ENCODE measurements at places on chromosomes 16 and 17.

GRCh38 chr16:82582975-82583374 lies 43.8 kb upstream of the CDH13 start:
- no peak for DNase-seq

- DNase-seq: peak; percentile 86
These were observed 49.9 kb downstream of the NLRC5 start for GRCh38 chr16:57039148-57039812.

GRCh38 chr16:77057161-77057774 lies 133.7 kb upstream of the MON1B start:
- DNase-seq: no peak

DNA sequence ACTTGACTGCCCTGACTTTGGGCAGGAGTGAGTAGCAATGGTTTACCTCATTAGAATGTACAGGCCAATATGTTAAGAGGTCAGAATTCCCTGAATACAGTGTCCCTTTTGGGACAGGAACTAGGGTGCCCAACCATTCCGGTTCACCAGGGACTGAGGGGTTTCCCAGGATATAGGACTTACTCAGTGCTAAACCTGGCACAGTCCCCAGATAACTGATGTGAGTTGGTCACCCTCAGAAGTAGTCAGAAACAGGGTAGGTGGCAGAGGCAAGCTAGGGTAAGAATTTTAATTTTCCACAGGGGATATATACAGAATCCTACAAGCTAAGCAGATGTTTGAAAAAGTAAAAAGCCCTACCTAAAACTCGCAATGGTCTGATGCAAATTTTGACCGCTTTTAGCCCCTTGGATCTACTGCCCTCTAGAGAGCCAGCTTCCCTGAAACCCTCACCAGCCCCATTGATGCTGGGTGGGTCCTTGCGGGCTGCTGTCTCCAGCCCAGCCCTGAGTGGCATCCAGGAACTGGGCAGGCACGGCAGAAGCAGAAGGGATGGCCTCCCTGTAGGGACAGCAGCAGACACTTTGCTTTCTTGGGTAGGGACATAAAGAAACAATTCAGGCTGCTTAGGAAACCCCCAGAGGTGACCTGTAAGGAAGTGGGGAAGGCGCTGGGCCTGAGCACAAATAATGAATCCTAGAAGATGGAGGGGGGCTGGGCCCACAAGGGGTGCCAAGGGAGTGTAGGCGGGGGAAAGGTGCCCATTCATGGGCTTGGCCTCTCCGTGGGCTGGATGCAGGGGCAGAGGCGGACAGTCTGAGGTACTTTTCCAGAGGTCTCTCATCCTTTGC lies 434.8 kb downstream of the SLC39A11 start:
- no peak for DNase-seq

- DNase-seq: no peak
These were observed 22.6 kb upstream of the AXIN2 start for GRCh38 chr17:65583921-65584603.

DNA sequence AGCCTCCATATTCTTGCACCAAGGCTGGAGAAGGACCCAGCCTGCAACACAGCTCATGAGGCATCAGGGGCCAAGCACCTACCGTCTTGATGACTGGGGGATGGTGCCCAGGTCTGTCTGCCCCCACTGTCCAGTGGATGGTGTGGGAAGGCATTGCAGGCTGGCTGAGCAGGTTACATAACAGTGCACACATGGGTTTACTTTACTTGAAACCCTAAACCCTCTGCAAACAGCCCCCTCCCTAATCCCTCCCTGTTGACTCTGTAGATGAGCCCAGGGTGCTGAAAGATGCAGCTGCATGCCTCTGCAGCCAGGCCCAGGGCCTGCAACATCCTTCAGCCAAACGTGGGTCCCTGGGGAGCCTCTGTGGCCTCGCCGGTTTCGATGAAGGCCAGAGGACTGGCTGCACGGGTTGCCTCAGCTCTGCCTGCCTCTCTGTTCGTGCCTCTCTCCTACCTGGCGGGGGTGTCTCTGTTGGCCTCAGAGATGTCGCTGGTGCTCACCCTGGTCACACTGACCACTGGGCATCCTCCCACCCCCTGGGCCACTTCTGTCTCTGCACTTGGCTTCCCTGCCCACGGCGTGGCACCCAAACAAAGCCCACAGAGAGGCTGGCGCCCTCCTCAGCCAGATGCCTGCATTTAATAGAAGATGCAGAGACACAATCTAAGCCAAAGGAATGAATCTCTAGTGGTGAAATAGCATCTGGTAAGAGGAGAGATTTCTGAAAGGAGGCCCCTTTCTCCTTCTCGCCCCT lies 95.1 kb downstream of the METRNL start:
- DNase-seq: no peak

DNA sequence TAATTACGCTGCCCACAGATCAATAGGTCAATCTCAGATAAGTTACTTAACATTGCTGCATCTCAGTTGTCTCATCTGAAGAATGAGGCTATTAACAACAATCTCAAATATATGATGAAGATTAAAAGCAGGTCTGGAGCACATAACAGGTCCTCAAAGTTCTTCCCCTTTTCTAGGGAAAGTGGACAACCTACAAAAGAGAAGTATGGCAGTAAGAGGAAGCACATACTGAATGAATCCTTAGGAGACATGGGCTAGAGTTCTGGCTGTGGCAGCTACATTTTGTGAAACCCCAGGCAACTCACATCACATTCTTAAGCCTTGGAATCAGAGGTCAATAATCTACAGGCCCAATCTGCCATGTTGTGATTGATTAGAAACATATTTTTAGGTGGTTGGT lies 180.6 kb downstream of the PCTP start:
- DNase-seq: peak; percentile 15

DNA sequence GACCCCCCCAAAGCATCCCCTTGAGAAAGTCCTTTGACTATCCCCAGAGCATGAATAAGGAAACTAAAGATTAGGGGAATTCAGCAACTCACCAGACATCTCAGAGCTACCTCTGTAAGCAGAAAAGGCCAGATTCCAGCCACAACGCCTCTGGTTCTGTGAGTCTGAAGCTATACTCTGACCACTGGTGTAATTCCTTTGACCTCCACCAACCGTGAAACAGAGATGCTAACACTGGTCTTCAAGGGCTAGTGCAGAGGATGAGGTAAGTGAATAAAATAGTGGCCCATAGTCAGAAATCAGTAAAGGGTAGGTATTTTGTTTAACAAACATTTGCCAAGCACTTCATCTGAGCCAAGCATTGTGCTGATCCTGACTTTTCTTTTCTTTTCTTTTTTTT lies 353.4 kb downstream of the NPIPA8 start:
- DNase-seq: no peak

DNA sequence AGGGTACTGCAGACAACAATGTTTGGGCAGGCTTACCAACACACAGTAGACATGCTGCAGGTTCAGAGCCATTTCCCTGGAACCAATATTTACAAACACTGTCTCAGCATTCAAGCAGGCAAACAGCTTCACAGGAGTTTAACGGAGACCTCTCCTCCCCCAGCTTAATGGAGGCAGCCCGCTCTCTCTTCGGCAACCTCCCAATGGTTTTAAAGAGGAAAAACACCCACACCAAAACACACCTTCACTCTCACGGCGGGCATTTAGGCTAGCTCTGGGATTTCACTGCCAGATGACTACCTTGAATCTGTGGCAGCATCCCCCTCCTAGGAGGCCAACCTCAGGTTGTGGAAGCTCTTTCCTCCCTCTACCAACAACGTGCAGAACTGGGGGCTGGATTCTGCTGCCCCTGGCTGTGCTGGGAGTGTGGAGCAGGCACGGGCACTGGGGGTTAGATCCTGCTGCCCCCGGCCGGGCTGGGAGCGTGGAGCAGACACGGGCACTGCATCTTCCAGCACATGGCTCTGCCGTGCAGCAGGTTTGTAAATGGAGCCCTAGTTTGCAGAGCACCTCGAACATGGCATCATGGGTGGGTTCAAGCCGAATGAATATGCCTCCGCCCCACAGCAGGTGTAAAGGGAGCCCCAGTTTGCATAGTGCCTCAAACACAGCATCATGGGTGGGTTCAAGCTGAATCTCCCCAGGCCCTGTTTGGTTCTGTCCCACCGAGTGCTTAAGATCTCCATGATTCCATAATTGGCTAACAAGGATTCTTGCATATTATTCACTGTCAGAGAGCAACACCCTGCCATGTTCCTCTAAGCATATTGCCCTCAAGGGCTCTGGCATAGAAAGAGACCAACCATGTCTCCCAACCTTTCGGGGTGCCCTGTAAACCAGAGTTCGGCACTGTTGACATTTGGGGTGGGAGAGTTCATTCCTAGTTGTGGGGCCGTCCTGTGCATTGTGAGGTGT lies 86.4 kb downstream of the RBFOX3 start:
- no peak for DNase-seq

DNA sequence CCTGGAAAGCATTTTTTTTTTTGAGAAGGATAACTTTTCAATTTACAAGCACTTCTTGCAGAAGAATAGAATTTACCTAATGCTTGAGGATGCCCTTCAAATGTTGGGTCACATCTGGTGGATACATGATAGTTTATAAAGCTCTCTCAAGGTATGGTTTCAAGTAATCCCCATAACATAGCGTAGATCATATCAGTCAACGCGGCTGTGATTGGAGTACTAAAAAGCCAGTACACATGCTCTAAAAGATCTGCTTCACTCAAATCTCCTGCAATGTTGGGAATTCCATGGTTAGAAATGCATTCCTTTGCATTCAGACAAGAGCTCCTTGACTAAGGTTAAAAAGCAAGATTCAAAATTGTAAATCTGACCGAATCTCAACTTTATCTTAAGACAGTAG lies 3.9 kb upstream of the KCNJ16 start:
- DNase-seq: no peak

DNA sequence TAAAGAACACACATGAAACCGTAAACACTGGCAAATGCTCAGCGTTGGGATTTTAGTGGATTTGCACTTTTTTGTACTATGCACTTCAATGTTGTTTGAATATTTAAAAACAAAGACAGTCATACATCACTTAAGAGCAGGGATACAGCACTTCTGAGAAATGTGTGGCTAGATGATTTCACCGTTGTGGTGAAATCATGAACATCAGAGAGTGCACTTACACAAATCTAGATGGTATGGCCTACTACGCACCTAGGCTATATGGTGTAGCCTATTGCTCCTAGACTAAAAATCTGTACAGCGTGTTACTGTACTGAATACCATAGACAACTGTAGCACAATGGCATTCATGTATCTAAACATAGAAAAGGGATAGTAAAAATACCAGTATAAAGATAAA lies 37.6 kb upstream of the CNEP1R1 start:
- no peak for DNase-seq

DNA sequence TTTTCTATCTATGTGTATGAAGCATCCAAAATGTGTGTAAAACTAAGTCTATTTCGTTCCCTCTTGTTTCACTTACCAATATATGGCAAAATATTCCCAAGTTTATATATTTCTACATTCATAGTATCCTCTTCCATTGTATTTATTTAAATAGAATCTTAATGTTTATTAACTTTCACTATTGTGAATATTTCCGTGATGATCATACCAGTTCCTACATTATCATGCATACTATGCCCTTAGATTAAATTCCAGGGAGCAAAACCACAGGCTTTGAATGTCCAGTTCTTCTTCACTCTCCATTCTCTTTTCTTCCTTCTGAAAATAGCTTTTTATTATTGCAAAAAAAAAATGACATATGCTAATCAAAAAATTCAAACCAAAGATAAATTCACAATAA lies 4.0 kb downstream of the MAP2K6 start:
- no peak for DNase-seq

GRCh38 chr17:51133365-51133764 lies 12.7 kb upstream of the SPAG9 start:
- DNase-seq: no peak

DNA sequence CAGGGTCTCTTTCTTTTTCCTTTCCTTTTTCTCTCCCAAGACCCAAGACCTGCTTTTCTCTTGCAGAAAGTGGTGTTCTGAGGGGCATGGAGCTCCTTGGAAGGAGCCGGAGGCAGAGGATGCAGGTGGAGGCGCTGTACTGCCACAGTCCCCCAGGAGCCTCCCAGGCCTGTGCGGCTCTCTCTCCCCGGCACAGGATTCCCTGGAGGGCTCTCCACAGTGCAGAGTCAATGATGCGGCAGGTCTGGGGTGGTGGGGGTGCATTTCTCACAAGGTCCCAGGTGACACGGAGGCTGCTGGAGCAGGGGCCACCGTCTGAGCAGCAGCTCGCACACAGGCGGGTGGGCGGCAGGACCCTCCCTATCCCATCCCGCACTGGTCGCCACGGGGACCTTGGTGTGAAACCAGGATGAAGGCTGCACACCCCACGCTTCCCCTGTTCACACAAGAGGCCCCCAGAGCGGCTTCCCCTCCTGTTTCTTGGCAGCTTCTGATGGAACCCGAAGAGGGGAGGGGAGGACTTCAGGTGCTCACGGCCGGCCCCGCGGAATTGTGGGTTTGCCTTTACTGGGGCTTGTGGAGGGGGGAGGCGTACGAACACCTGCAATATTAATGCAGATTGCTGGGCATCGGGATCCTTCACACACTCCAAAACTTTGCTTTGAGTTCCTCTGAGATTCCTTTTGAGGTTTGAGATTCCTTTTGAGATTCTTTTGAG lies 186.9 kb downstream of the ENGASE start:
- DNase-seq: no peak
